NCI-H1417 treated with DMSO at 0.1 percent for 48 hours (cell line): ENCODE measurements at places on chromosomes 6 and 20.

GRCh38 chr6:4903751-4904370 lies 100.0 kb downstream of the RPP40 start:
- no peak for DNase-seq

DNA sequence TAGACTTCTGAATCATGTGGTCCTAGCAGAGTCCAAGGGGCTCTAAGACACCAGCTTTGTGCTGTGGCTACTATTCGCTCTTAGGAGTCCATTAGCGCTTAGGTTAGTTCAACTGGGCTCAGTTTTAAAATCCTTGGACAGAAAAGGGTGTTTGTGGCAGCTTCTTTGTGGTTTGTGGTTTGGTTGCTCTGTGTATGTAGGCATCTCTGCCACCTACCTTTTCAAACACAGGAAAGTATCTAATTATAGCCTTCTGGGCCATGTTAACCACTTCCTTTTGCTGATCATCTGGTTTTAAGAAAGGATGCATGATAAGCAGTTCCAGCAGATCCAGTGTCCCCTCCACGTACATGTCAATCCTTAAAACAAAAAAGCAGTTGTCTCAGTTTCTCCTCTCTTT lies 10.8 kb downstream of the GSTA4 start:
- no peak for DNase-seq

DNA sequence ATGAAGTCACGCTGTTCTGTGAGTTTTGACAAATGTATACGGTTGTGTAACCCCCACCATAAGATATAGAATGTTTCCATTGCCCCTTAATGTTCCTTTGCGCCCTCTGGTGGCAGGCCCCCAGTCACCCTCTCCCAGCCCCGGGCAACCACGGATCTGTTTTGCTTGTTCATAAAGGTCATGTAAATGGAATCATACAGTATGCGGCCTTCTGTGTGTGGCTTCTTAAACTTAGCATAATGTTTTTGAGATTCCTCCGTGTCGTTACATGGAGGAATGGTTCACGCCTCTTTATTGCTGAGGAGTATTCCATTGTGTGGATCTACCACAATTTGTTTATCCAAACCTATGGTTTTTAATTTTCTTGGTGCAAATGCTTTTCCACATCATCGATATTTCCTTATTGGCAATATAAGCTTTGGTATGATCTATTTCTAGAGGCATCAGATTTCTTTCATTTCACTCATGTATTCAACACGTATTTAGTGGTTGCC lies 28.4 kb downstream of the LYRM2 start:
- no peak for DNase-seq

DNA sequence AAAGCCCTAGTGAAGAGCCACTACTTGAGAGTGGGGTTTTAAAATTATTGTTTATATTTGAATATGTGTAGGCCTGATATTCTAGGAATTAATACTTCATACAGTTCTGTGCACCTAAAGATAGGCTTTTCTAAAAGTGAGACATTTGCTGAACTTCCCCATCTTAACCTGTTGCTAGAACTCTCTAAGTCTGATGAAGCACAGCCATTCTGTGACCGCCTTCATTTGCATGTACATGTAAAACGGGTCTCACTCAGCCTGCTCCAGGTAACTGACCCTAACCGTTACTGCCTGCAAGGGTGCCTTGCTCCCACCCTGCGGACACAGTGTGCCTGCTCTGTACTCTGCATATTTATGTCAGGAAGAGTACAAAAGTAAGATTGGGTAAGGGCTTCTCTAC lies 44.3 kb upstream of the IRF4 start:
- DNase-seq, result no peak

DNA sequence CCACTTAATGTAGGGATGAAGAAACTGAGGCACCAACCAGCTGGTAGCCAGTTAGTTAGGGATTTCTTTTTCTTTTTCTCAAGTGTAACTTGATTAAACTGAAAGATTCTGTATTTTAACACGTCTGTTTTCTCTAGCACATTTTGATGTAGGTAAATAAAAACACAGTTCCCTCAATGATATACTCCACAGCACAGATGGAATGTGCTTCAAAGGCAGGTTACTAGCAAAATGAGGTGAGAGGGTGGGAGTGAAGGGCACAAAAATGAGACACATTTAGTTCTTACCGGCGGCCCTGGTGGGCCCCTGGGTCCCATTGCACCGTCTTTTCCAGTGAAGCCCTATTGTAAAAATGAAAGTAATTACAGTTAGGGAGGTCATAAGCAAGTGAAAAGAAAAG lies 108.9 kb downstream of the COL12A1 start:
- no peak for DNase-seq

GRCh38 chr20:38861071-38861401 lies 55.5 kb downstream of the PPP1R16B start:
- DNase-seq, result no peak

- no peak for DNase-seq
Measured at GRCh38 chr6:156720691-156721685, 56.2 kb upstream of the ARID1B start.

DNA sequence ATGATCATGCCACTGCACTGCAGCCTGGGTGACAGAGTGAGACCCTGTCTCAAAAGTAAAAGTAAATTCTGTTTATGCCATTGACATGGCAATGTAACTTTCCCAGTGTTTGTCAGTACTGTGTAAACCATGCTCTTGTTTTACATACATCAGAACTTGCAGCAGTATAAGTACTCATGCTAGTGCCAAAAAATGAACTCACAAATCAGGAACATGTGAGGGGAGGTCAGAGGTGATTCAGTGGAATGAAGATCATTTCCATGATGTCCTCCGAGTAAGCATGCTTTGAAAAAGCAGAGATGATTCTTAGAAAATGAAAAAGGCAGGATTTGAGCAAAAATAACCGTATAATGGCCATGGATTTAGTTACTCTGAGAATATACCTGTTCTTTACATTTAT lies 81.9 kb downstream of the ANKS1A start:
- no peak for DNase-seq

- no peak for DNase-seq
Measured at GRCh38 chr6:84773431-84774156, 9.2 kb upstream of the TBX18 start.

- no peak for DNase-seq
Measured at GRCh38 chr6:32439602-32440214, at the start of gene HLA-DRA. HLA-DRA (plus strand) TSS chr6:32439887; CDS start chr6:32439951, 64 bp downstream.

DNA sequence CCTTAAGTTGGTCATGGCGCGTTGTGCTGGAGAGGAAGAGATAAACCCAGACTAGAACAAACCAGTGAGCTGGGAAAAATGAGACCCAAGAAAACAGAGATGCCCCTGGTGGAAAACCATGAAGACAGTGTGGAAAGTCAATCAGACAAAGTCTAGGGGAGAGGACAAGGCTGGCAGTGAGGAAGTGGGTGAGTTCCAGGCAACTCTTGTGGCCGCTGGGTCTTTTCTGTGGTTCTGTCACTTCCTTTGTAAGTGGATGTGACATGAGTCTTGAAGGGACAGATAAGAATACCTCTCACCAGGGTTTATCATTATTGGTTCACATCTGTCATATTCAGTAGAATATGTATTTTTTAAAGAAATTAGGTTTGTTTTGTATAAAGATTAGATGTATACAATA lies 738.4 kb downstream of the DHX35 start:
- no peak for DNase-seq

- DNase-seq, result no peak
Measured at GRCh38 chr6:170257376-170257775, 33.5 kb downstream of the DLL1 start.

DNA sequence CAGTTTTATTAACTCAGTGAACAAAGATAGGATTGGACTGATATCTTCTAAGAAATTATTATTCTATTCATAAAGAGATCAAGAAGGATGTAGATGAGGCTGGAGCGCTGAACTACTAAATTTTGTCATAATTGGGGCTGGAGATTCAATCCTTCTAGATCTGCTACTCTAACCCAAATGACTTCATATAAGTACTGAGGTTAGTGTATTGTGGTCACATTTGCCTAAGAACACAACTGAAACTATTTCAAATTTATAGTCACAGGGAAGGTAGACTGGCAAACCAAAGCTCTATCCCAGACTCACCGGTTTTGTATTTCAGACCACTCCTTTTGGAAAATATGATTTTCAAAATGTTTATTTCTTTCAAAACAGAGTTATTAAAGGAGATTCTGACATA lies 96.7 kb downstream of the BMP5 start:
- DNase-seq, result no peak

- peak; percentile 51 for DNase-seq
Measured at GRCh38 chr6:111993342-111993741, 60.6 kb upstream of the CCN6 start.

DNA sequence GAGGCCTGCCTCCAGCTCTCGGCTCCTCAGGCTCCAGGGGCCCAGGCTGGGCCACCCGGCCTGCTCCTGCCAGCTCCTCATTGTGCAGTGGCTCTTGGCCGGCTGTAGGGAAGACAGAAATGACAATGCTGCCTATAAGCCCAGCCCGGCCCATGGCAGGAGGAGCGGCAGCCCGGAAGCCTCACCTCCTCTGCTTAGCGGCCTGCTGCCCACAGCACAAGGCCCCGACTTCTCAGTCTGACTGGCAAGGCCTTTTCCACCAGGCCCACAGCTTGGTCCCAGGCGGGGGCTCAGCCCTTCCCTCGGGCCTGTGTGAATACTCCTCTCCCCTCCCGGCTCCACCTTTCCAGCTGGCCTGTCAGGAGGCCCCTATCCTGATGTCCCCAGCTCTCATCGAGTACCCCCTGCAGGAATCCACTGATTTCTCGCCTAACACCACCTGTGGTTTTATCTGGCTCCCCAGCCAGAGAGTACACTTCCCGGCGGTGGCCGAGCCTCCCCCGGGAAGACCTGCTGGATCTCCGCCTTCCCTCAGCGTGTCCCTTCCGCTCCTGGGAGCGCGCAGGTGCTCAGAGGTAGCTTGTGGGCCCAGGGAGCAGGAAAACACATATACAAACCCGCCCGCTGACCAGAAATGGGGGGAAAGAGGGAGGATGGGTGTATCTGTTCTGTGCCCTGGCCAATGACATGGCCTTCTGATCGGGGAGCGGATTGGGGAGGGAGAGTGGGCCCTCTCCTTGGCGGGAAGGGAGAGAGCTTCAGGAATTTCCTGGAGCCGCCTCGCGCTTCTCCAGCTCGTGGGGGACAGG lies 963 bp downstream of the DDRGK1 start:
- peak; percentile 52 for DNase-seq

DNA sequence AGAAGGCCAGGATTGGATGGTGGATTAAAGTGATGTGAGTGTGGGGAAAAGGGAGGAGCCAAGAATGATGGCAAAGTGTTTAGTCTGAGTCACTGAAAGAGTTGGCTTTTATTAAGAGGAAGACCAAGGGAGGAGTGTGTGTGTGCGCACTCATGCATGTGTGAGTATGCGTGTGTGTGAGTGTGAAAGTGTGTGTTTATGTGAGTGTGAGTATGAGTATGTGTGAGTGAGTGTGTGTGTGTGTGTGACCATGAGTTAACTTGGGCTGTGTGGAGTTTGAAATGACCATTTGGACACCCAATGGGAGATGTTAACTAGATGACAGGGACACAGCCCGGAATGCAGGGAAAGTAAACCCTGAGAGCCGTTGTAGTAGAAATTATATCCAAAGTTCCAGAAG lies 57.6 kb upstream of the EYA2 start:
- no peak for DNase-seq

DNA sequence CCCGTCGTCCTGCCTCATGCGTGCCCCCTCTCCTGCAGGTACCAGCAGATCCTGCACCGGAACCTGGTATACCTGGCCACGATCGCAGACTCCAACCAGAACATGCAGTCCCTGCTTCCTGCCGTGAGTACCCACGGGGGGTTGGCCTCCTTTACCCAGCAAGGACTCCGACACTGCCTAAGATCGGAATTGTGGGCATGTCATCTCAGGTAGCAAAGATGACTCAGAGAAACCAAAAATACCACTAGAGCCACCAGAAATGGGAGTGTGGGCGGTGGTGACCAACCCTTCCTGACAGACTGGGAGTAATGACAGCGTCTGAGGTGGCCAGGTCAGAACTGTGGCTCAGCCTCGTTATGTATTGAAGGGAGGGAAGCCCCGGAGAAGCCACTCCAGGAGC lies 16.3 kb downstream of the SS18L1 start:
- no peak for DNase-seq

GRCh38 chr20:36830791-36831691 lies 44.9 kb upstream of the TLDC2 start:
- DNase-seq, result no peak

DNA sequence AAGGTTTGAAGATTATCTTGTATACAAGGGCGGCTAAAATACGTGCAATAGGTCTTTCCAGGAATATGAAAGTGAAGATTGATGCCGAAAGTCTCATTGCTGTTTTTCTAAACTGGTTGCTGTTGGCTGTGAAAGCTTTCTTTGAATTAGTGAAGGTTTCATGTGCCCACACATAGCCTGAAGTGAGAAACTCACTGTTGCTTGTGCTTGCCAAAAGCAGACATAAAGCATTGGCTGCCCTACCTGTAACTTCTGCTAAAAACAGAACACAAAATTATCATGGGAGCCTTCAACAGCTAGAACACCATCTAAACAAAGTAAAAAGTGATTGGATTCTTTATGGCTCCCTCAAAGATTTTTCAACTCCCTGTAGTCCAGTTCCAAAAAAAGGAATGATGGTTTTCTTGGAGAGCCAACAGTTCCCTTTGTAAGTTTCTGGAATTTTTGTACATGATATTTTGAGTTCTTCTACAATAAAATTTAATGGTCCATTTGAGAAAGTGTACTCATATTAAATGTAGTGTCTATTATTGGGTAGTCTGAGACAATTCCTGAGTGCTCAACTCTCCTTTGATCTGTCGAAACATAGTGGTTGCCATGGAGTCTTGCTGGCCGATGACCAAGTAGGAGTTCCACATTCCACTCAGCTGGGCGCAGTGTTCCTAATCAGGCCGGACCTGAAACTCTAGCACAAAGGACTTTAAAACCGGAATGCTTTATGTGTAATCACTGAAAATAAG lies 68.5 kb downstream of the PLEKHG1 start:
- DNase-seq, result peak; percentile 34

DNA sequence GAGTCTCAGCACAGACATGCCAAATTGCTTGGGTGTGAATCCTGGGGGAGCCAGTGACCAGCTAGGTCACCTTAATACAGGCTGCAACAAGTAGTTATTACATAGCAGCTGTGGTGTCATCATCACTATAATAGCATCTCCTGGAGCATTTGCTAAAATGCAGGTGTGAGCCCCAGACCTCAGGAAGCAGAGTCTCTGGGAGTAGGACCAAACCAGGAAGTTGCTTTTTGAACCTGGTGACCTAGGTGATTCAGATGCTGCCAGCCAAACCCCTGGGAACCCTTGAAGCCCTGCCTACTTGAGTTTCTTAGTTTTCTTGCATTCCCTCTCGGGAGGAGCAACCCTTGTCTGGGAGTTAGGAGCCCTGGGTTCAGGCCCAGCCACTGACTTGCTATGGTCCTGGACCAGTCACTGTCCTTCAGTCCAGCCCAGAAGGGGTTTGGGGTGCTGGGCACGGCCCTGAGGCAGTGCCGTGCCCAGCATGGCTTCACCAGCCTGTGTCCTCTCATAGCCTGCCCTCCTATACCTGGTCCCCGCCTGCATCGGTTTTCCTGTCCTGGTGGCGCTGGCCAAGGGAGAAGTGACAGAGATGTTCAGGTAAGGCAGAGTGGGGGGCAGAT lies 39.3 kb upstream of the ID1 start:
- no peak for DNase-seq

- no peak for DNase-seq
Measured at GRCh38 chr20:1792274-1792673, 102.9 kb upstream of the SIRPA start.
